ENCODE measurements at places on chromosomes 3 and 15.

GRCh38 chr3:24628523-24629258 lies 134.0 kb upstream of the THRB start:
- DNase-seq: no peak

GRCh38 chr3:151476344-151477018 lies 15.6 kb upstream of the IGSF10 start:
- DNase-seq: no peak

DNA sequence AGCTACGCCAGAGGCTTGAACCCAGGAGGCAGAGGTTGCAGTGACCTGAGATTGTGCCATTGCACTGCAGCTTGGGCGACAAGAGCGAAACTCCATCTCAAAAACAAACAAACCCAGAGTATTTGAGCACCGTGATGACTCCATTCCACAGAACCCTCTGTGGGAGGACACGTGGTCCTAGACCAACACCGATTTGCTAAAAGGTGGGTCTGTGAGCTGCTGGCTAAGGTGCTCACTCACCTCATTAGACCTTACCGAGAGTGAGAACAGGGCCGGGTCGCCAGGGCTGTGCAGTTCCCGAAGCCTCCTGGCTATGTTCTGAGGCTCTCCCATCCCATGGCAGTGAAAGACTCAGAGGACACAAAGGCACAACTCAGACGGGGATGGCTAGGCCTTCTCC lies 17.9 kb downstream of the ABHD2 start:
- DNase-seq: no peak

GRCh38 chr3:129199366-129199765 lies 15.7 kb upstream of the CNBP start:
- no peak for DNase-seq

GRCh38 chr3:155634121-155634719 lies 110.7 kb downstream of the PLCH1 start:
- DNase-seq: no peak

GRCh38 chr3:110296885-110297284 lies 774.7 kb upstream of the NECTIN3 start:
- DNase-seq: no peak

GRCh38 chr15:25892126-25892525 lies 29.0 kb upstream of the ATP10A start:
- DNase-seq: no peak

- peak; percentile 75 for DNase-seq
Measured at GRCh38 chr3:10783360-10784351, 32.4 kb upstream of the SLC6A11 start.

- DNase-seq: peak; percentile 32
Measured at GRCh38 chr3:37457378-37458065, 283.1 kb upstream of the LRRFIP2 start.

- no peak for DNase-seq
Measured at GRCh38 chr3:42096796-42097565, 5.8 kb downstream of the TRAK1 start.

GRCh38 chr3:195578565-195578964 lies 5.2 kb downstream of the APOD start:
- no peak for DNase-seq

GRCh38 chr3:110767838-110768237 lies 303.8 kb upstream of the NECTIN3 start:
- DNase-seq: no peak

DNA sequence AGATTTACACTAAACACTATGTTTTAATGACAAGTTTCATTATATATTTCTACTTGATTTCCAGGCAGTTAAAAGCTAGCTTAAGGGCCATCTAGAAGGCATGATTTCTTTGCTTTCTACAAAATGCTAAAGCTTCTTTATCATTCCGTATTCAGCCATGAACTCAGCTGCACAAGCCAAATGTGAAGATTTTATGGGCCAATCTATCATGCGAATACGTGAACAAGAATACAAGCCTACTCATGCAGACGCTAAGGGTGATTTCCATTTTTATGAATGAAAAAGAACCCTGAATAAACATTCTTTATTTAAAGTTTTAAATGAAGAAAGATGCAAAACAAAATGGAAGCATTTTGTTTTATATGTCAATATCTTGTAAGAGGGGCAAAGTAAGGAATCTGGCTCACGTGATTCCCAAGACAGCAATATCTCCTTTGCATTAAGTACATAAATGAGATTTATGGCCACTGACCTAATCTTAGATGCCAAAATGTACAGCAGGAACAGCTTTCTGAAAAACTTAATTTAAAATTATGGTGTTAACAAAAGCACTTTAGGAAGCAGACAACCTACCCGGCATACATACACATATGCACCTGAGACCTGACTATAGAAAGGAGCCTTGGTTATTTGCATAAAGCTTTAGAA lies 215.8 kb downstream of the DPH6 start:
- DNase-seq: no peak

GRCh38 chr3:42683875-42684598 lies 1.3 kb upstream of the KLHL40 start:
- DNase-seq: peak; percentile 75

- no peak for DNase-seq
Measured at GRCh38 chr3:110754212-110754916, 317.3 kb upstream of the NECTIN3 start.

DNA sequence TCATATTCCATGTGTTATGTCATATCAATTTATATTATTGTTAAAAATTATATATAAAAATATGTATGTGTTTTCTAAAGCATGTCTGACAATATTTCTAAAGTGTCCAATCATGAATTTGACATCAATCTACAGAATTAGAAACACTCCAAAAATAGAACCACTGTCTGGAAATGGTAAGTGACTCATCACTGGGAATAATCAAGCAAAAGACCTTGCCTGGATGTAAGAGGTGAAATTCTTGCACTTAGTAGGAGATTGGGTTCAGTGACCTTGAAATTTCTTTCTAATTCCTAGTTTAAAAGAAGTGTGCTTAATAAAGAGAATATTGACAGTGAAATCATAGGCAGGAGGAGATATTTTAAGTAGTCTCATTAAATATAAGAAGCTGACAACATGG lies 188.8 kb downstream of the ZNF385D start:
- no peak for DNase-seq

- no peak for DNase-seq
Measured at GRCh38 chr3:183984127-183984740, 33.5 kb downstream of the ABCC5 start.

- DNase-seq: no peak
Measured at GRCh38 chr3:178059836-178060235, 476.4 kb upstream of the KCNMB2 start.

- DNase-seq: no peak
Measured at GRCh38 chr3:53147903-53148400, 13.1 kb upstream of the PRKCD start.

- no peak for DNase-seq
Measured at GRCh38 chr3:5918626-5919025, 731.1 kb downstream of the EDEM1 start.

DNA sequence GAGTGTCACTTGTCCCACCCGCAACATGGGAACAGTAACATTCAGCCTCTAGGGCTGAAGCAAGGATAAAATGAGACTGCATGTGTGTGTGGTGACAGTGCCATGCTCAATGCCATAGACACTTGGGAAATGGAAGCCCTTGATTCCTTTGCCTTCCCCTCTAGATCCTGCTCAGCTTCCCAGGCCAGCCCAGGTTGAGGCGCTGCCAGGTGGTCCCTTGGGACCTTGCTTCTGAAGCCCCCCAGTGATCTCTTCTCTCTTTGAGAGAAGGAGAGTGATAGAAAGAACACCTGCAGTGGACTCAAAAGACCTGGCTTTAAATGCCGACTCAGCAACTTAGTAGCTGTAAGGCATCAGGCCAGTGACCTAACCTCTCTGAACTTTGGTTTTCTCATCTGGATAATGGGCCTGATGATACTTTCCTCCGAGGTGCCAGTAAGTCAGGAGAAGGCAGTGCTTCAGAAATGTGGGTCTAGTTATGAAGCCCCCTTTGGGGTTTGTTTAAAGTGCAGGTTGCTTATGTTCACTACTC lies 144.5 kb downstream of the RPLP1 start:
- no peak for DNase-seq

GRCh38 chr3:115512565-115513415 lies 110.5 kb upstream of the GAP43 start:
- peak; percentile 62 for DNase-seq

- DNase-seq: no peak
Measured at GRCh38 chr3:8712045-8712907, 21.3 kb upstream of the CAV3 start.

- DNase-seq: peak; percentile 75
Measured at GRCh38 chr15:99978426-99978825, 245.2 kb upstream of the LYSMD4 start.

GRCh38 chr3:43910750-43911149 lies 220.0 kb downstream of the ABHD5 start:
- no peak for DNase-seq

DNA sequence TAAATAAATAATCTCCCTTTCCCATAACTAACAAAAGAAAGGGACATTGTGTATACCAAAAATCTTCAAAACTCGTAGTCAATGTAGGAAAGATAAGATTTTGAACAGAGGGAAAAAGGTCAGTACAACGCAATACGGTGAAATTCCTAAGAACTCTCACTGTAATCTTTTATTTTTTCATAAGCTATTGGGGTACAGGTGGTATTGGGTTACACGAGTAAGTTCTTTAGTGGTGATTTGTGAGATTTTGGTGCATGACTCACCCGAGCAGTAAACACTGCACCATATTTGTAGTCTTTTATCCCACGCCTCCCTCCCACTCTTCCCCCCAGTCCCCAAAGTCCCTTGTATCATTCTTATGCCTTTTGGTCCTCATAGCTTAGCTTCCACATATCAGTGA lies 718.0 kb downstream of the TBL1XR1 start:
- DNase-seq: no peak

DNA sequence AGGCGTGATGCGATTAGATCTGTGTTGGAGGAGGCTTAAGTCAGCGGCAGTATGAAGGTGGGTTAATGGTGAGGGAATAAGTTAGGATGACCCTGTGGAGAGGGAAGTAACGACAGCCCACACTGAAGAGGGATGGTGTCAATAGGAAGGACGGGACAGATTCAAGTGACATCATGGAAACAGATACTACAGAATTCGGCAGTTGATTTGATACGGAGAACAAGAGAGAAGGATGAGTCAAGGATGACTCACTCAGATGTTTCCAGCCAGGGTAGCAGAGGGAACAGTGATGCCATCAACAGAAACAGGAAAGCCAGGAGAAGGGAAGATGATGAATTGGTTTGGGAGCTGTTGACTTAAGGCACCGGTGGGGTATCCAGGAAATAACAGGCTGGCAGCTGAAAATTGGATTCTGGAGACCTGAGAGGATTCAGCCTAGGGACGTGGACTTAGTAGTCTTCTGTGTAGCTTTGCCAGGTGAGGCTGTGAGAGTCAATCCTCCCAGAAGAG lies 38.0 kb downstream of the SHC4 start:
- no peak for DNase-seq

DNA sequence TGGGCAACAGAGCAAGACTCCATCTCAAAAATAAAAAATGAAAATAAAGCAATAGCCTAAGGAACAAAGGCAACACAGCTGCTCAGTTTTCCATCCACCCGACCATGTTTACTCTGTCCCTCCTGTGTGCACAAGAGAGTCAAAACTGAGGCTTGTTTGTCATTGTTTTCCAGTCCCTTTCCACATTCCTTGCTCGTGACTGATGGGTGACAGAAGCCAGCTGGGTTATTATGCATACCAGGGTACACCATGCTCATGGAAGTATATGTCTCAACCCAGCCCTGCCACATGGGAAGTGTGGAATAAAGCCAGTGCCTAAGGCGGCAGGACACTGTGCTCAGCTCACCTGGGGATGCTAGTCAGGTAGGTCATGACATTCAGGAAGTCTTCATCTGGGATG lies 49.5 kb downstream of the MCF2L2 start:
- no peak for DNase-seq

DNA sequence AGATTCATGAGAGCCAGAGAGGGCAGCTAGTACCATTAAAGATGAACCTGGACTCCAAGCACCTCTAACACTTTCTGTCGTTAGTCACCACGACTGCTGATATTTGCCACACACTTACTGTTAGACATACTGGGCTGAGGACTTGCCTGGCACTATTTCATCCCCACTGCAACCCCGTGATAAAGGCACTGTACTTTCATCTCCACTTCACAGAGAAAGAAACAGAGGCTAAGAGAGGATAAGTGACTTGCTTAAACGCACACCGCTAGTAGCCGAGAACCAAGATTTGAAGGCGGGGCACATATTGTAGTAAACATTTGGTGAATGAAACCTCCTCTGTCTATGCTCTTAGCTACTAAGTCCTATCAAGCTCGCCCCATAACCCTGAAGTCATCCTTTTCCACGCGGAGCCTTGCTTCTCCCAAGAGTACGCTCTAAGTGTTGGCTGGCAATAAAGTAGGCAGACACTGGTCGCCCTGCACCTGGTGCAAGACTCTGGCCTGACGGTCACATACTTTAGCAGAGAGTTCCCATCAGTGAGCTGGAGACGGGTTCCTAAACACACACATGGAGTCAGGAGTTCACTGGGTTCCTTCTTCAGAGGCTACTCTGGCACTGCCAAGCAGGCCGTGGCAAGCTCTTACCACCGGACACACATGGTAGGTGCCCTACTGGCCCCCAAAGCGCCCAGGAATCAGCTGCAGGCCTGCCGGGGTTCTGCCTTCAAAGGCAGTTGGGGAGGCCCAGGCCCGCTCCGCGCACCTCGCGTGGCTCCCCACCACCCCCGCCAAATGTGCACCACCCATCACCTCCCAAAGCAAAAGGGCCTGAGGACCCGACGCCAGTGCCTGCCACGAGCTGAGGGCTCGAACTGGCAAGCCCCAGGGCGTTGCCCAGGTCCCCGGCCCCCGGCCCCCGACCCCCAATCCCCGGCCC lies 951 bp downstream of the POMGNT2 start:
- DNase-seq: peak; percentile 80

GRCh38 chr3:112848196-112848595 lies 1.5 kb upstream of the CD200R1L start:
- DNase-seq: no peak

DNA sequence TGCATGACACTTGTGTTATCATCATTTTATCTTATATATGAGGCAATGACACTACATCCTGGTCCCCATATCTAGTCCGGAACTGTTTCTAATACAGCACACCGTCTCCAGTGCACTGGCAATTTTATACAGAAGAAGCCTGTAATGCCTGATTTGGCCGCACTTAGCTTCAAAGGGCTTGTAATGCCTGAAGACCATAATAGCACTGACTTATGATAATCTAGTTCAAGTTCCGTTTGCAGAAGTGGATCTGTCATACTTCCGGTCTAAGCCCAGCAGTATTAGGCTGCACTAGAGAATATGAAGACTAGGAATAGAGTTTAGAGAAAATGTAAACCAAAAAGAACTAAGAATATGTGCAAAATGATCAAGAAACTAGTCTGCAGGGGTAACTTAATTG lies 1.3 kb downstream of the BNIP2 start:
- no peak for DNase-seq

DNA sequence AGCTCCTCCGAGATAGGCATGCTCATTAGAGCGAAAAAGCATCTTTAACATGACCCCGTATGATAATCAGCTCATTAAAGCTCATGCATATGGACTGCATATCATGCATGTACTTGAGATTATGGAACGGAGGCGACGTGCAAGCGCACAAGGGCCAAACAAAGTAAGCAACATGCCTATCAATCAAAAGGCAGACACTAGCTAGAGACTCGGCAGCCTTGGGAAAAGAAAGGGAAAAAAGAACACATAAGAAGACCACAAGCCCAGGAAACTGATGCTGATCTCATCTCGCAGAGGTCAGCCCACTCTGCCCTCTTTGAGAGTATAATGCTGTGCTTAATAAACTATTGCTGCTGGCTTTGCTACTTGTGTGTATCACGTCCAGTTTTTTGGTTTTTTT lies 2.6 kb upstream of the ACOX2 start:
- no peak for DNase-seq

All from H7 (cell line).